MV-4-11 (cell line): ENCODE measurements at places on chromosomes 2 and 18.

DNA sequence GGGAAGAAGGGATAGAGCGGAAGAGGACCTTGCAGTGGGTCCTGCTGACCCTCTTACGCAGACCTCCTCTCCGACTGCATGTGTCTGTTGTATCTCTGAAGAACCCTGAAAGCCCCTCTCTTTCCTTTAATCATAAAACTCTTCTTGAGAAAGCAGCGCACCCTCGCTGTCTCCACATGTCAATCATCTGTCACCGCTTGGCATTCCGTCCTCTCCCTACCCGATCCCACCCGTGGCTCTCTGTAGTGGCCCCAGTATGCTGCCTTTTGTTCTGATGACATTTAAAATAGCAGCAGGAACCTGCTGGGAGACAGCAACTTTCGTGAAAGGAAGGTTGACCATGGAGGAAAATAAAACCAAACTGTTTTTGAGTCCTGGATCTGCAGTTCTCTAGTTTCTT is 582.9 kb upstream of the SALL3 start:
- no peak for DNase-seq

DNA sequence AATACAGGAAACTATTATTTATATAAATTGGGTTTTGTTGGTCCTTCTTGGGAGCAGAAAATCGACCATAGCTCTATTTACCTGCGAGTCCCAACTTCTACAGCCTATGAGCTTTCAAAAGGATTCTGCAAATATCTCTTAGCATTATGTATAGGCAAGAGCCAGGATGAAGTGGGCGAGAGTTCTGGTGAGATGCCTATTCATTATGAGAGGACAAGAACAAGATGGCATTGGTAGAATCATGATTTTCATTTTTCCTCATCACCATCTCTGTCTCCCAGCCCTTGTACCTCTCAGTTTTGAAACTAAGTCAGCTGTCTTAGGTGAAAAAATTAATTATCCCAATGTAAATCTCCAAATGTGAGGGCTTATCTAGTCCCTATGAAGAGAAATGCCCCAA is 25.0 kb downstream of the WIPF1 start:
- DNase-seq: no peak

- no peak for DNase-seq
These were observed 234.0 kb downstream of the DYM start for GRCh38 chr18:49226243-49227000.

DNA sequence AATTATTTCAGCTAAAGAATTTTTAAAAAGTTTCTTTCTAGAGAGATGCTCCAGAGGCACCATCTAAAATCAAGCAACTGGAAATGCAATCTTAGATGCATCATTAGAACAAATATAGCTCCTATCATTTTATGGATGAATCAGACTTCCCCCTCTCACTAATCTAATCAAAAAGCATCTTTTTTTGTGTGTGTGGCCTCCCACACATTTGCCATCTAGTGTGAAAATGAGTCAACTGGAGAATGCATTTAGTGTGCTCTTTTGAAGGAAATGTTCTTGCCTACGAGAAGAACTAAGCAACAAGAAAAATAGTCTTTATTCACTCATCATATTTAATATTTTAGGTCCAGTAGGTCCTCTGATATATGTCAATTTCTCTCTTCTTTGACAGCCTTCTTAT is 39.5 kb upstream of the FIGN start:
- DNase-seq: no peak

DNA sequence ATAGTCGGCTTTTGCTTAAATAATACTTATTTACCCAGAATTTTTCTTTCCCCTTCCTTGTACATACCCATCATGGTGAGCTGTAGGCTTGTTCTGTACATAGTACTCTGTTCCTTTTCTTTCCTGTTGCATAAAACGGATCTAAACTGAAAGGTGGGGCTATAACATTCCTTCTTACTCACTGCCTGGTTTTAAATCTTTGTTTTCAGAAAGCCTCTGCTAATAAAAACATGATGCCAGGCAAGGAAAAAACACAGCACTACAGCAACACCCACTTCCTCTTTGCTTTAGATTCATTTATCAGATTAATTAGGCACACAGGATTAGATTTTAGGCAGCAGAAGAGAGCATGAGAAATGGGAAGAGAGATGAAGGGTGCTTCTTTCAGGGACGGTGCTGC is 19.6 kb upstream of the STON1 start:
- no peak for DNase-seq

GRCh38 chr2:38376346-38377049 is 575 bp downstream of the ATL2 start:
- peak; percentile 56 for DNase-seq

DNA sequence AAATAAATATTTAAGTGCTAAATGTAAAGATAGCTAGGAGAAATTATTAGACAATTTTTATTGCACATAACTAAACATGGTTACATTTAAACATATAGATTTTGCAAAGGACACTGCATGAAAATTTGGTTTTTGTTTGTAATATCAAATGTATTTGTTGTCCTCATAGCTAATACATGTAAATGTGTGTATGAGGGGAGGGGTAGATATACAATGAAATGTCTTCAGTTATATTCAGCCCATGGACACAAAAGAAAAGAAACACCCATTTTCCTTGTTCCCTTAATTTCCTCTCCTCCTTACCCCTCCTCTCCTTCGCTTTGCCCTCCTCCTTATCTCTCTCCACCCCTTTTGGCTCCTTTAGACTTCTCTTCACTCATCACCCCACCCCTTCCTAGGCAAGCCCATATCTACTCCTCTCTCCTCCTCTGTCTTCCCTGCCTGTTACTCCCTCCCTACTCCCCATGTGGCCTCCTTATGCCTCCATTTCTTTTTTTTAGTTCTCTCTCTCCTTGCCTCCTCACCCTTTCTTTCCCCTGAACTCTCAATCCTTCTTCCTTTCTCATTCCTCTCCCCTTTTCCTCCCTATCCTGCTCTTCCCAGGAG is 1.4 kb downstream of the COL3A1 start:
- DNase-seq: no peak

GRCh38 chr2:56444339-56444738 is 260.5 kb downstream of the CCDC85A start:
- DNase-seq: no peak

DNA sequence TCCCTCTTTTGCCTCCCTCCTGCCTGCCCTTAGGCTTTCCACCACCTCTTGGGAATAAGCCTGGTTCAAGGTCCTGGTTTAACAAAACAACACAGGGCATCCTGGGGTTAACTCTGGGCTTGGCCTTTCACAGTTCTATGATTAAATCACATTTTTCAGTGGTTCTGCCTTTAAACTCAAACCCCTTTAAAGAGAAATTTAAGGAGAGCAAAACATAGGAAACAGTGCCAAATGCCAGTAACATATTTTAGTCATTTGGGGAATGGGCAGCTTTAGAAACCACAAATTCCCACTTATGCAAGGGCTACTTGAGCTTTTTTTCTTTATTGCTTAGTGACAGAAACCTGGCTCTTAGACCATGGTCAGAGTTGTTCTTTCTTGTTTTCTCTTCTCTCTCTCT is 112.2 kb upstream of the FZD5 start:
- DNase-seq: no peak

DNA sequence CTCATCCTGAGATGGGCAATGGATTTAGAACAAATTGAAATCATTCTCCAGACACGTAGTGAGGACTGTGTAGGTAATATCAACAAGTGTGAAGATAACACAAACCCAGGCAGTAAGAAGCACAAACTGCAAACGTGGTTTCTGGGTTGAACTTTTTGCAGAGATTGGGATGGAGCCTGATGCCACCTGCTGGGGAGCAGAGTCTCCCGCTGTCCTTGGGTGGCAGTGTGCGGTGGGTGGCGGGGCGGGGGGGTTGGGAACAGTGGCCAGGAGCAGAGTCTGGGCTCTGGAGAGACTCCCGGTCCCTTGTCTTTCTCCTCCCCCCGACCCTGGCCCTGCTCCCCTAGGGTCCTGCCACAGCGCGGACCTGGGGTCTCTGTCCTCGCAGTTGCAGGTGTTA is 19.5 kb downstream of the TRAF3IP1 start:
- DNase-seq: no peak

GRCh38 chr2:29259221-29259620 is 144.0 kb downstream of the CLIP4 start:
- no peak for DNase-seq

DNA sequence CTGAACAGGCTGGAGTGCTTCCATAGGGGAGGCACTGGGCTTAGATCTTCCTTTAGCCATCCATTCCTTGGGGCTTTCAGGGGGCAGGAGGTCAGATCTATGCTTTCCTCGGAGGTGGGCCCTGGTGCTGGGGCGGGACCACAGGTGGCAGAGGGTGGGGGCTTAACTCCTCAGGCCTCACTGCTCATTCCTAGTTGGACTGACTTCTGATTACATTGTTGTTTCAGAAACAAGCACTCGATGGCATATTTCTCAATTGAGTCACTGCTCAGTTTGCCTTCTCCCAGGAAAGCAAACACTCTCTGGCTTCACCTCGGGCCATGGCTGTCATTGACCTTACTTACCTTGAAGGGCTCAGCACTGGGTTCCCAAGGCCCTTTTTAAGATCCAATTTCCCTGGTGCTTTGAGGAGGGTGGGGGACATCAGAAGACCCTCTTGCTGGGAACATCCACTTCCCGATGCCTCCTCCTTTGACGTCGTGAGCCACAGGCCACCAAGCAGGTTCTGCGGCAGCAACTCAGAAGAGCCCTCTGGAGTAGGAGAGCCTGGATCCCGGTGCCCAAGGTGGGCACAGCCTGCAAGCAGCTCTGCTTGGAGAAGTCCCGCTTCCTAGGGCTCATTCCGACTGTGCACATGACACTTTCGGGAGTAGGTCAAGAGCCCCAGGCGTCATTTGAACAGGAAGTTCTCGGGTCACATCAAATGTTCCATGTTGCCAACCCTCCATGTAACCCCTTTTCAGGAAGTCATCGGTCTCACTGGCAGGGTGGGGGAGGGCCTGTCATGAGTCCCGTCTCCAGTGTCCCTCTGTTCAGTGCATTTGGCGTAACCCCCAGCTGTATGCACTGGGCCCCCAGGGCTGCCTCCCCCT is 40.6 kb downstream of the SDC1 start:
- no peak for DNase-seq

- no peak for DNase-seq
These were observed 36.2 kb downstream of the EHD3 start for GRCh38 chr2:31270131-31270530.

DNA sequence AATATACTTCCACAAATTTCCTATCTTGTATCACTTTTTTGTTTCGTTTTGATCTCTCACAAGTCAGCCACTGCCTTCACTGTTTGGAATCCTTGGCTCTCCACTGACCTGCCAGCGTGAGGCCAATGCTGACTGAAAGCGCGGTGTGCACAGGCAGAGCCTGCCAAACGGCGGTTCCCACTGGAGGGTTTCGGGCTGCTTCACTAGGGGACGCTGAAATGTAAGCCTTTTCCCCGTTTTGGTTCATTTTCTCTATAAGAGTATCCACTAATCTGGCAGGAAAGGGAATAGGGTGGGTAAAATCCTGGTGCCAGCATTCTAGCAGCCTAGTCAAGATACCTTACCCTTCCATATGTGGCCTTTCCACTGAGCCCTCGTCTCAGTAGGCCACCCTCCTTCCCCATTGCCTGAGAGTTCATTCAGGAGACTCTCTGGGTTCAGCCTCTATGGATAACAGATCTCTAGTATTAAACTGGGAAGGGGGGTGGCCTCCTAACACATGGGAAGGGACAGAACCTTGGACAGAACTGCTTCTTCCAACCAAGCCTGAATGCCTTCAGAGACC is 91.5 kb downstream of the DYM start:
- no peak for DNase-seq

DNA sequence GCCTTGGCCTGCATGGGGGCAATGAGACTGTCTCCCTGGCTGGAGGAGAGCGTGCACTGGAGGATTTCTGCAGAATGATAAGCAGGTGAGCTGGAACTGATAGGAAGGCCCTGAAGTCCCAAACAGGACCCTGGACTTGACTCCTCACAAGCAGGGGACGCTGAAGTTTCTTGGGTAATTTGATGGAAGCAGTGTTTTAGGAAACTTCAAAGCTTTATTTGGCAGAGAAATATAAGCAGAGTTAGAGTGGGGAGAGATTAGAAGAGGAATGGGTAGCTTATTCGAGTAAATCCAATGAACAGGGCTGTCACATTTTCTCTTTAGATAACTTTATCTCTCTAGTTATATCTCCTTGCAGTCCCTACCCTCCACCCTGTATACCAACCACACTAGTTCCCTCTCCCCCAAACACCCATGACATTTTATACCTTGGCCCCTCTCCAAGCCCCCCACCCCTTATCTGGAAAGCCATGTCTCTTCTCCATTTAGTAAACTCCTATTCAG is 73.6 kb upstream of the IGFBP5 start:
- no peak for DNase-seq

- no peak for DNase-seq
These were observed 22.5 kb upstream of the RAB31 start for GRCh38 chr18:9685615-9685890.

GRCh38 chr2:143128681-143129580 is at the start of gene ARHGAP15:
Gene ARHGAP15 (plus strand): TSS chr2:143129419.
- peak; percentile 90 for DNase-seq

- DNase-seq: peak; percentile 84
These were observed at the start of gene ALK for GRCh38 chr2:29921560-29921915. Gene ALK (minus strand): TSS chr2:29921586. CDS start chr2:29920659, 927 bp downstream.

GRCh38 chr2:197399887-197400540 is 34.8 kb downstream of the SF3B1 start:
- DNase-seq: no peak

GRCh38 chr2:106975641-106976040 is 89.7 kb upstream of the ST6GAL2 start:
- DNase-seq: no peak
